ENCODE measurements at places on chromosomes 7 and 10. TPM values are rescaled to one million over a fixed set of nuclear protein-coding genes. Genes with fewer than 3 reads are reported as not detected.

GRCh38 chr10:72333112-72334015 is 21.4 kb downstream of the DNAJB12 start:
- DNase-seq, result no peak

GRCh38 chr10:92208157-92208720 is 82.6 kb downstream of the CPEB3 start:
- no peak for DNase-seq

DNA sequence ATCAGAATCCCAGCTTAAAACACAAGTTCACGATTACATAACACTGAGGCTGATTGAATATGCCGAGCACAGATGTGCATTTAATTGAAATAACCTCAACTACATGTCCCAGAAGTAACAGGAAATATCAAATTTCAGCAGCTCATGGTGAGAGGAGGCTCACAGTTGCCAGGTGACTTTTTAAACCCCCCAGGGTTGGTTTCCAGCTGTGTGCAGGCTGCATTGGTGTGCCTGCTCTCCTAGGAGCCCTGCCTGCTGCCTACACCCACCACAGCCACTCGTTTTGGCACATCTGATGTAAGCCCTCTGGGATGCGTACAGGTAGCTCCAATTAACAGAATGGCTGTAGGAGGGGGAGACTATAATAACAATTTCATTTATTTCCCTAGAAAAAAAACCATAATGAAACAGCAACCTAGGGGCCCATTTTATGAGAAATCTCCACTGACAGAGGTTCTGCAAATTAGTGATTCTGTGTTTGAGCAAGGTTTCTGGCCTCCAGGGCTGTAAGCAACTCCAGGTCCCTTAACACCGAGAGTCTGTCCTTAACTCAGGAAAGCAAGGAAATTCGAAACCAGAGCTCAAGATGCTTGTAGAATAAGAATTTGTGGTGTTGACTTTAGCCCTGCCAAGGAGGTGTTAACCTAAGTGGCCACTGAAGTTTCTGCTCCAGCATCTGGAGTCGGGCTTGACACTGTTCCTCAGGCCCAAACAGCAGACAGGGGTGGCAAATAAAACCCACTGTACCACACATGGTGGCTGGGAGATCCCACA is 161.9 kb downstream of the BMPER start:
- no peak for DNase-seq

DNA sequence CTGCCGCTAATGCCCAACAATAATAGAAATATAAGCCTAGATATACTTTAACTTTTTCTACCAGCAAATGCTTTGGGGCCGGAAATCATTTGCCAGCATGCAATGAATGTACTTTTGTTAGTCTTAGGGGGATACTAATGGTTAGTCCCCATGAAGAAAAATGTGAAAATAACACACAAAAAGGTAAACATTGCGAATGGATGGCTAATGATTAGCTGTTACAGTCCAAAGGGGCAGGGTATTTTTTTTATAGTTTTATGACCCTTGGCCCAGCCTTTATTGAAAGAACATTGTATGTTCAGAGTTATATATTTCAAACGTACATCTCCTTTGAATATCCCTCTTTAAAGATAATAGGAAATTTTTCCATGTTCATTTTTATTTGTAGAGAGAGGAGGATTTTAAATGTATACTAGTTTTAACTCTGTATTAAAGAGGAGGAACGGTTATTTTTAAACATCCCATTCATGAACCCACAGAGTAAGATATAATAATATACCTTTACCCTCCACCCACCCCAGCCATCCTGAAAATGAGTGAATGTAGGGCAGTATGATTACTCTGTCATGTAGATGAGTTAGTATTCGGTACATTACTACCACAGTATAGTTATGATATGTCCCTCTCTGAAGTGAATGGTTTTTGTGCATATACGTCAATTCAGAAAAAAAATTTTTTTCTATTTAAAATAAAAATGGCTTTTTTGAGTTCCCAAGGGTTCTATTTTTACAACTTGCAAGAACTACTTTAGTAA is 63.6 kb downstream of the ARID5B start:
- no peak for DNase-seq

DNA sequence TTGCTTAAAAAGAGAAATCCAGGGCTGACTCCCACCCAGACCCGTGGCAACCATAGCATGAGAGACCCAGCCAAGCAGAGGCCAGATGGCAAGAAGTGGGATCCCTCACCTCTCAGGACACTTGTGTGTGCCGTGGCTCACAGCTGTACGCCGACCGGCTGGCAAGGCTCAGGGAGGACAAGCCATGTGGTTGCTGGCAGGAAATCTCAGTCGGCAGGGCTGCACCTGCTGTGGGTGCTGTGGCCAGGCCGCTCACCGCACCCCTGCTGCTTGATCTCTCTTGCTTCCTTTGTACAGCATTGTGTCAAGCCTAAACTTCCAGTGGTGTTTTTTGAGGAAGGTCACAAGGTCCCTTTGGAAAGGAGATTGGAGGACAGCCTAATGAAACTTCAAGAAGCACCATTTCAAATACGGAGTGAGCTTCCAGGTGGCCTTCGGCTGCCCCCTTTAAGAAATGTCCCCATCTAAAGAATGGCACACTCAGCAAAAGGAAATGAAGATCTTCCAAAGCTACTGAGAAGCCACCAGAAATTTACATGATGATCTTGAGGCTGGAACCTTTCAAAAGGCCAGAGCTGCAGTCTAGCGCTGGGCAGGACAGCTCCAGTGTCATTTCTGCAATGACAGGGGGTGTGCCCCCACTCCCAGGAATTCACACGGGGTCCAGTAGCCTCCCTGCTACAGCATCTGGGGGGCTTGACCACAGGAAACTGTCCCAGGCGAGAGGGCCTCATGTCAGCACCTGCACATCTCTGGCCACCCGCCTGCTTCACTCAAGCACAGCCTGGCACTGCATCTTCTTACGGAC is 409.0 kb upstream of the MGMT start:
- DNase-seq, result no peak

DNA sequence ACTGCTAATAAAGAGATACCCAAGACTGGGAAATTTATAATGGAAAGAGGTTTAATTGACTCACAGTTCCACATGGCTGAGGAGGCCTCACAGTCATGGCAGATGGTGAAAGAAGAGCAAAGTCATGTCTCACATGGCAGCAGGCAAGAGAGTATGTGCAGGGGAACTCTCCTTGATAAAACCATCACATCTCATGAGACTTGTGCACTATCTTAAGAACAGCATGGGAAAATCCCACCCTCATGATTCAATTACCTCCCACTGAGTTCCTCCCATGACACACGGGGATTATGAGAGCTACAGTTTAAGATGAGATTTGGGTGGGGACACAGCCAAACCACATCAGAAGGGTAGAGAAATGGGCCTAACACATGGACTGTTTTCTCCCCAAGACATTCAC is 156.3 kb downstream of the CCDC71L start:
- DNase-seq, result no peak

GRCh38 chr10:24952143-24952706 is at the start of gene PRTFDC1:
Gene PRTFDC1, minus strand, starts transcription at chr10:24952606. Its CDS starts 31 bp downstream, at chr10:24952575.
- peak; percentile 51 for DNase-seq

- no peak for DNase-seq
These were observed 77.3 kb downstream of the CCSER2 start for GRCh38 chr10:84405662-84406061.

- DNase-seq, result no peak
These were observed 160.8 kb downstream of the CREB5 start for GRCh38 chr7:28573059-28573553.

DNA sequence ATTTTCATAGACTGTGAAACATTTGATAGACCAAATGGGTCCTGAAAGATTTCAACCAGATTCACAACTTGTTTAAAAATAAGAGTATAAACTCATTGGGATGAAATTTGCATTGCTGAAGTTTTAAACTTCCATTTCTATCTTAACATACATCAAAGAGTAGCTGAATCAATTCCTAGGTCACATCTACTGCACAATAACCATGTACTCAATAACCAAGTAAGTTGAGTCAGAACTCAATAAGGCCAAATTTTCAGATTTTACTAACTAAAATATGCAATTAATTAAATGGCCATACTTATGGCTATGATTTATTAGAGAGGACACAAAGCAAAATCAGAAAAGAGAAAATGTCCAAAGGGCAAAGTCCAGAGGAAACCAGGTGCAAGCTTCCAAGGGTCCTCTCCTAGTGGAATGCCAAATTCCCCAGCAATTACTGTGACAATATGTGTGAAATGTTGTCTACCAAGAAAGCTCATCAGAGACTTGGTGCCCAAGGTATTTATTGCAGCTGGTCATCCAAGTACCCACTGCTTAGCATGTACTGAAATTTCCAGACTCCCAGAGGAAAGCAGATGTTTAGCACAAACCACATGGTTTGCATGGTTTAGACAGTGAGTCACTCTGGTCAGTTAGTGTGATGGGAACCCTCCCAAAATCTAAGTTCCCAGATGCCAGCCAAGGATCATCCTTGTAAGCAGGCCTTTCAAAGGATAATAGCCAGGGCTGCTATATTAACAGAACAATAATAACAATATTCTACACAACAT is 238.9 kb downstream of the IPMK start:
- no peak for DNase-seq

DNA sequence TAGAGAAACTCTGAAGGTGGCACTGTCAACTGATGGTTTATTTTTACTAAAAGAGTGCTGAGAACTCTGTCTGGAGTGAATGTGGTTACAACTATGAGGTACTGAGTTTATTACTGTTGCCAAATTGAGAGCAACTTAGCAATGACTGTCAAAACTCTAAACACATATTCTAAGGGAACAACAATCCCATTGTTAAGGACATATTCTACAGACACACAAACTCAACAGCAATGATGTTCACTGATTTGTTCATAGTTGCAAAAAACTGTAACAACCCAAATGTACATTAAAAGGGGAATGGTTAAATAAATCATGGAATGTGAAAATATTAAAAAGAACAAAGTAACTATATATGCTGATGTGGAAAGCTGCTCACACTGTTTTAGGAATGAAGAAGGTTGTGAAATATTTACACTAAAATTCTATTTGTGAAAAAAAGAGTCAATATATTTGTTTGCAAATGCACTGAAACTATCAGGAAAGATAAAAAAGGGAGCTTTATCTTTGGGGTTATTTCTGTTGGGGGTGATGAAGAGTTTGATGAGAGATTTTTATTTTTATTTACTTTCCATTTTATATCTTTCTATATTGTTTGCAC is 12.9 kb downstream of the PON2 start:
- no peak for DNase-seq

Gene ELN
- 100 TPM for polyA plus RNA-seq

- no peak for DNase-seq
These were observed 55.2 kb downstream of the RAPGEF5 start for GRCh38 chr7:22301790-22302189.

DNA sequence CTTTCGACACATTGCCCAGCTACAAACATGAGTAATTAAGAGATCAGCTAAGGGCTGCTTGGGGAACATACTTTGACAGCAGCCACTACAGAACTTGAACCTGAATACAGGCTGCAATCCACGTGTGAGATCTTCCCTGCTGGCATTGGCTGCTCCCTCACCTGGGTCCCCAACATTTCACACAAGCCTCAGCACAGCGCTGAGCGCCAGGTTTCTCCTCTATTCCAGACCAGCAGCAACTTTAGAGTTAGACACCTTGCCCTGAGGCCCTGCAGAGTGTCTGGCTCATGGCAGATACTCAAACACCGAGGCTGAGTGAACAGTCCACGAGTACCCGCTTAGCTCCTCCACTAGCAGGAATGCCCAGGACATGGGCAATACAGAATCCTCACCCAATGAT is 1.3 kb upstream of the WIPF3 start:
- no peak for DNase-seq

Gene EEPD1
- 8.0 TPM for polyA plus RNA-seq

Gene PRRT4
- 1.00 TPM for polyA plus RNA-seq

GRCh38 chr7:19210893-19211413 is 65.7 kb upstream of the FERD3L start:
- no peak for DNase-seq

GRCh38 chr10:108469940-108470339 is 1305.4 kb upstream of the SORCS1 start:
- no peak for DNase-seq

DNA sequence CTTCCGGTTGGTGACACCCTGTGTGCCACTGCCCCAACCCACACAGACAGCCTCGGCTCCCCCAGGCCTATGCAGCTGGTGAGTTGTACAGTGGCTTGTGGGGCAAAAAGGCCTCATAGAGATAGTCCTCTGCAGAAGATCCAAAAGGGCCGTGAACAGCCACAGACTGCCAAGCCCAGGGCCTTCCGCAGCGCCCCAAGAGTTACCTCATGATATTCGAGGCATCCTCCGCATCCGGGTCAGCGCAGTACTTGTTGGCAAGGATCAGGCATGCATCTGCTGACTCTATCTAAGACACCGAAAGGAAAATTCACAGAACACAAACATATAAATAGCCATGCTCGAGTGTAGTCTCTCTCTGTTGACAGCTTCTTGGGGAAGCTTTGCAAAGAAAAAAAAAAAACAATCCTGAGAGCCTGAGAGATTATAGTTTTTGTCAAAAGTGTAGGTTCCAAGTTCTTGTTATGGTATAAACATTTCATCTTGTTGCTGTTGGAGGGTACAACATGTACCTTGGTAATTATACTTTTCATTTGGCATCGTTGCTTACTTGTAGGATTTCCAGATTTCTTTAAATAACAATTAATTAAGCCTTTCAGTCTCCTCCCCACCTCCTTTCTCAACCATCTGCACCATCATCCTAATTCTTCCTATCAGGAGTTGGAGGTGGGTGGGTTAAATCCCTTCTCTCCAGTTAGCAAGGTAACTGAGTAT is 553.0 kb downstream of the KCNMA1 start:
- no peak for DNase-seq

GRCh38 chr10:114380797-114381196 is 23.5 kb downstream of the AFAP1L2 start:
- no peak for DNase-seq

Gene NPS
- polyA plus RNA-seq, result not detected

Gene PCGF6
- 13.4 TPM for polyA plus RNA-seq

DNA sequence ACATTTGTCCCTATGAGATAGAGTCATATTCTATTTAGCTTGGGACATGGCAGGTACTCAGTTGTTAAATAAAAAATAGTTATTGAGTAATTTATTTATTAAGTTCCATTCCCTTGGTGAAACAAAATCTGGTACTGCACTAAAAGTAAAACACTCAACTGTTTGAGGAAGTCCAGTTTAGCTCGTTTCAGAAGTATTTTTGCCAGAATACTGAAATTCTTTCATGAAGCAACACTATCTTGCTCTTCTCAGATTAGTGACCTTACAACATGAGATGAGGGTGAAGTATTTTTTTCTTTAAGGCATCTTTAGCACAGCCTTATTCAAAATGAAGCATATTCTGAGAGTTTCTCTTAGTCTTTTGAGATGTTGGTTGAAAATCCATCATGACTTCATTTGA is 106.0 kb downstream of the ZNF365 start:
- DNase-seq, result no peak

- DNase-seq, result no peak
These were observed 25.9 kb downstream of the TIMM23 start for GRCh38 chr10:45997994-45998763.

Gene BAMBI
- polyA plus RNA-seq, result 44.5 TPM

All from right renal pelvis (tissue), 4 donors.